Activated T-cell treated with anti-CD3 and anti-CD28 coated beads, Interleukin-2, amount 50 U/mL, for 24 hours (primary cell): ENCODE measurements at places on chromosomes 12 and 14.

DNA sequence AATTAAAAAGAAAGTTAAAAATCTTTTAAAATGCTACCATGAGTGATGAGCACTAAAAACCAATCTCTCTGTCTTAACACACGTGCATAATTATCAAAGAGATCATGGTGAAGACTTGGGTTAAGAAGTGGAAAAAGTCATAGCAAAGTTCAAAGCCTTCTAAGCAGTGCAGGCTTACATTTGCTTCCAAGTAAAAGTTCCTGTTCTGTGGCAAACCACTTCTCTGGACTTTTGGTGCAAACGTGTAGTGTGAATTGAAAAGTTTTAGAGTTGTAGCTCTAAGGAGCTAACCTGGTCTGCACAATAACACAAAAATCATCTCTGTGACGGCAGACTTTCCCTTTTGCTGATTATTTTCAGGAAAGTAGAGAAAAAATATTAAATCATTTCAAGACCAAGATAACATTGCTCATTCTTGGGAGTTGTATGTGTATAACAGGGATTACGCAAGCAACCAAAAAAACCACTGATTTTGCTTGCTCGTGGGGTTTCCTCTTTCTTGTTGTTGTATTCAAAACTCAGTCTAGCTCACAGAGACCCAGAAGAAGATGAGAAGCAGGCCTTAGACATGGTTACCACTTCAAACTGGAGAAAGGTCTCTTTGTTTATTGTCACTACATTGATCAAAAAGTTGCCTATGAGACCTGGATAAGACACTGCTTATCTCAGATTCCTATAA is 2.3 kb upstream of the GLIPR1 start:
- DNase-seq = no peak

DNA sequence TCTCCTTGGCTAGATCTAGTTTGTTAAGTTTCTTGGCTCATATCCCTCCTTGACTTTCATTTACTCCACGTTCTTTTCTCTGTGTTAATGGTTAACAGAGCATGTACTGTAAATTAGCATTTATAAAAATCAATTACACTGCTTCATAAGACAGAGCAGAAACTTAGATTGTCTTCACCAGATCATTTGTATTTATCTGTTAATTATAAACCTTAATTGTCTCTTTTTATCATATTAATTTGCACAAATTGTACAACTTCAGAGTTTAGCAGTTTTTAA is 221.2 kb upstream of the EGLN3 start:
- no peak for DNase-seq

- DNase-seq = no peak
Measured at GRCh38 chr12:77835969-77836368, 5.3 kb downstream of the NAV3 start.

GRCh38 chr12:72535212-72535990 is 263.2 kb downstream of the TRHDE start:
- no peak for DNase-seq

DNA sequence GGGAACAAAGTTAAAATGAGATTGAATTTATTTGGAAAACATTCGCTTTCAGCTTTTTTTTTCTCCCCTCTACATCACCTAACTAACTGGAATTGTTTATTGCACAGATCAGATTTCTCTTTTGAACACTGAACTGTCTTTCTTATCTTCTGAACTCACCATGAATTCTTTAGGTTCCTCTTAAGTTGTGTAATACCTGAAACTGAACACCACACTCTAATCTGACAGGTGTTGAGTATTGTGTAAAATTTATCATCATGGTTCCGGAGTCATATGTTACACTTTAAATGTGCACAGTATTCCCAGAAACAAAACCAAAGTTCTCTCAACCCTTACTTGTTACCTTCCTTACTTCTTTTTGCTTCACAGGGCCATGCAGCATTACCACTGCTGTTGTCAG is 66.8 kb downstream of the TGFB3 start:
- DNase-seq = no peak

DNA sequence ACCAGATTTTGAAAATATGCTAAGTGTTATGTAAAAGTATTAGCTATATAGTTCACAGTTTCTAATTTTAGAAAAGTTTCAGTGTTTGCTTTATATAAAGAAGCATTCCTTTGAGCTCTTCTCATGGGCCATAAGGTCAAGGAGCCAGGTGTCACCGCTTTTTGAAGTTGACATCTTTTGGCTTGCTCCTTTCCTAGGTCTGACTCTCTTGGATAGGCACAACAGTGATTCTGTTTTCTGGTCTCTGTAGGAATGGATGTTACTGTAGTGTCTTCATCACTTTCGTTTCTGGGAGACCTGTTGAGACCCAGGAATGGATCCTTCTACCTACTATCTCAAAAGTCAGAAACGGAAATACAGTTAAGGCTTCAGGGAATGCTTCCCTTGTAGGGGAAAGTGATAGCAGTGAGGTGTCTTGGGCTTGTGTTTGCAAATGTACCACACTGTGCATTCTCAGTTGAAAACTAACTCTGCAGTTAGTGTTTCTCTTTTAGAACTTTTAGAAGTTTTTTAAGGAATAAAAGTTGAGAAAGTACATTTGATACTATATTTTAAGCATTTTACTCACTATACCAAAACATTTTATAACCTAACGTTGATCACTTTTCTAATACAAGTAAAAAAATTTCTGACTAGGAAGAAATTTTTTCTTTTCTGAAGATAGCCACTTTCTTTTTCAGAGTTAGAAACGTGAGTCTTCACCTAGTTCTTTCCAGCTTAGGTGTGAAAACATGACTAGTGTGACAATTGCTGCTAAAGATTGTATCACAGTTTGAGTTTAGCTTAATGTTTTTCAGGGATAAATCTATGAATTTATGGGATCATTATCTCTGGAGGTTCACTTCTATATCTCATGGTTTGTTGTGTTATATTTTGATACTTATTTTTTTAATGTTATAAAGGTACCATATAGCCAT is 20.8 kb downstream of the VRK1 start:
- DNase-seq = no peak

DNA sequence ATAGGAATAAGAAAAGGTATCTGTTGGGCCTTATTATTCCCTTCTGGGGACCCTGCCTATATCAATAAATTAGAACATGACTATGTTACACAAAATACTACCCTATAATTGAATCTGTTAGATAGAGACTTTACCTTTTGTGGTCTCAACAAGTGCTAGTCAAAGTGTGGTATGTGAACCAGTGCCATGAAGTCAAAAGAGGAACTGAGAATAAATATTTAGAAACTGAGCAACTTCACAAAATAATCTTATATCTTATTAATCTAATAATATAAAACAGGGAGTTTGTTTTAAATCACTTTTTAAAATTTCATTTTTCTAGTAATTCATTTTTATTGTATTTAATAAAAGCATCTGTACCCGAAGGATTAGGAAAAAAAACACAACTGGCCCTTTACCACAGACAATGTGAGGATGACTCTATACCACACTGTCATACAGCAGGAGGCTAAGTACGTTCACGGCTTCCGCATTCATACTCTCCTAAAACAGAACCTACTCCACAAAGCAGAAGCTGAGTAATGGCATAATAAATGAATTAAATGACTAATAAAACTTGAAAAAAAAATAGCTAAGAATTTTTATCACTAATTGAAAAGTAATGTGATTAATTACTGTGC is 42.1 kb downstream of the SEC23A start:
- DNase-seq = no peak

DNA sequence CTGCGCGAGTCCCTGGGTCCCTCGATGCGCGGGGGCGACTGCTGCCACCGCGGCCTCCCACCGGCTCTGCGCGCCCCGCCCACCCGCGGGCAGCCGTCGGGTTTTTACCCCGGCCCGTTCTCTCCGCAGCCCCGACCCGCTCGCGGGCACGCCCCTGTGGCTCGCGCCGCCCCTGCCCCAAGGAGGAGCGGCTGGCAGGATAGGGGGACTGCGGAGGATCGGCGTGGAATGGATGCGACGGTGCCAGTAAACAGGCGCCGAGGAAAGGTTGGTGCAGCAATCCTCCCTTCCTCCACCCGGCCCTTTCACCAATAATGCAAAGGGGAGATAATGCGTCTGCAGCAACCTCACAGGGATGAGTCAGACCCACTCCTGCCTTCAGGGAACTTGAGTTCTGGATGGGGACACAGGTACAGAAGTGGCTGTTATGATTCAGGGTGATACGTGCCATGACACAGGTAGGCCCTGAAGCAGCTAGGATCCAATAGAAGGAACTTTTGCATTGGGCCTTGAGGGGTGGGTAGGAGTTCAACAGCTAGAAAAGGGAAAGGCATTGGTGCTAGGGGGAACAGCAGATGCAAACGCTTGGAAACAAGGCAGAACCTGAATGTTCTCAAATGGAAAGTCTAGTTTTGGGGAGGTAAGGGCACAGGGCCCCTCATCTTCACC is 554 bp upstream of the DEGS2 start:
- no peak for DNase-seq

DNA sequence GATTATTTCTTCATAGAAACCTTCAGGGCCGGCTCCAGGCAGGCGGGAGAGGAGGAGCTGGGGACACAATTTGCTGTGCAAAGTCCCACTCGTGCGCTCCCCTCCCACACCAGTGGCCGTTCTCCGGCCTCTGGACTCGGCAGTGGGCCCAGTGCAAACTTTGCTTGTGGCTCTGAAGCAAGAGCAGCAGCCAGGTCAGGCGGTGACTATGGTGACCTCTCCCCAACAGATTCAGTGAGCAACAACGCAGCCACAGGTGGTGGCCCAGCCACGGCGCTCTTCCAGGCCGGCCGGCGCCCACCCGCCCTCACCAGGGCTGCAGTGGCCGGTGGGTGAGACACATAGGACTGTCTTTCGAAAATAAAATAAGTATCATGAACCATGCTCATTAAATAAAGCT is 29.5 kb downstream of the VPS37B start:
- no peak for DNase-seq

- no peak for DNase-seq
Measured at GRCh38 chr12:127888943-127889719, 377.8 kb upstream of the TMEM132C start.

- DNase-seq = no peak
Measured at GRCh38 chr12:843609-844008, 91.2 kb downstream of the WNK1 start.

- no peak for DNase-seq
Measured at GRCh38 chr12:62882140-62882539, 52.8 kb downstream of the PPM1H start.

- no peak for DNase-seq
Measured at GRCh38 chr12:22527999-22528398, 16.3 kb downstream of the C2CD5 start.

GRCh38 chr12:1702713-1703112 is 11.8 kb downstream of the ADIPOR2 start:
- no peak for DNase-seq

GRCh38 chr12:52389313-52390207 is 4.1 kb upstream of the KRT84 start:
- no peak for DNase-seq

- no peak for DNase-seq
Measured at GRCh38 chr12:85509081-85509856, 229.2 kb downstream of the ALX1 start.

GRCh38 chr12:121582583-121583333 is 1.9 kb upstream of the KDM2B start:
- DNase-seq = no peak

- no peak for DNase-seq
Measured at GRCh38 chr12:62700091-62700880, 233.7 kb downstream of the MON2 start.

GRCh38 chr14:103628684-103629502 is at the start of gene KLC1:
TSS of gene KLC1 (plus strand) at chr14:103629211. CDS start at chr14:103654565, 25,354 bp downstream.
- peak; percentile 94 for DNase-seq

GRCh38 chr14:49691031-49691430 is 1.9 kb upstream of the KLHDC1 start:
- DNase-seq = no peak

- no peak for DNase-seq
Measured at GRCh38 chr14:50320283-50320682, 8.2 kb downstream of the DMAC2L start.

DNA sequence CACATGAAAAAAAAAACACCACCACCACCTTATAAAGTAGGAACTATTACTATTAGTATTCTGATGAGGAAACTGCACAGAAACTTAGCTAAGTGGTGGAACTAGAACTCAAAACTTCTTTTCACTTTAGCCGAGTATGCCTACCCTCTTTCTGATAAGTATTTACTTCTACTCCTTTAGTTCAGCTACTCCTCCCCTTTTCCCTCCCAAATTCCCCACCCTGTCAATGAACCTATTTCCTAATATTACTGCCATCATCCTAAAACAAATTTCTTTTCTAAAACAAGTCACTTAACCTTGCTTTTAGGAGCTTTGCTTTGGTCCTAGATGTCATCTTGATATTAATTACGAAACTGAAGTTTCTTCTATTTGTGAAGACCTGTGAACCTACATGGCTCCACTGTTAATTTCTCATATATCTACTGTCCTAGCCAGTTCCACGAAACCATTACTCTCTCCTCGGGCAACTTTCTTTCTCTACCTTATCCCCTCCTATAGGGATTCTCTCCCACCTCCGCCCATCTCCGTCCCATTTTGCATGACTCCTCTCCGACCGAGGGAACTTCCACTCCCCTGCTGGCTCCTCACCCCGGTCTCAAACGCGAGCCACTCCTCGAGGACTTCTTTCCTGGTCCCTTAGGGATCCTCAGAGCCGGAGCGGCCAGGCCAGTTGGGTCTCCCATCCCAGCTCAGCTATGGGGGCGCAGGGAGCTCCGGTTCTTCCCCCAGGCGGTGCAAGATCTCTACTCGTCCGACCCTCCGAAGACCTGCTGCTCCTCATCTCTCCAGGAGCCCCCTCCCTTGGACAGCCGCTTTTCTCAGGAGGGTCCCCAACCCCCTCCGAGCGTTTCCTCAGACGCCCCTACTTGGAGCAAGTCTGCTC is 1.1 kb downstream of the NUMB start:
- peak; percentile 45 for DNase-seq

GRCh38 chr14:70886421-70887206 is 20.6 kb upstream of the PCNX1 start:
- peak; percentile 57 for DNase-seq

DNA sequence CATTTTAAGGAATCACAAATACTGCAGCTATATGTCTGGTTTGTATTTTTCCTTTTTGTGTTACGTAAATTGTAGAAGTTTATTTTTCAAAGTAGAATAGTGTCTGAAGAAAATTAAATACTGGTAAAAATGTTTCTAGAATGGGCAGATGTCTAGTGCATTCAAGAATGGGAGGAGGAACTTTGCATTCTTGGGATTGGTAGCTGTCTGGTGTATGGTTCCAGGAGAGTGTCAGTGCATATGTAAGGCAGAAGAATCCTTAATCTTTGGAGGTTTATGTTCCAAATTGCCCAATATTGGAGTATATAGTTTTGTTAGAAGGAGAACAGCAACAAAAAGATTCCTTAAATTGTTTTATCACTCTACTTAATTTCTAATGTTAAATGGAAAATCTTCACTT is 13.5 kb downstream of the PAPOLA start:
- no peak for DNase-seq

- DNase-seq = no peak
Measured at GRCh38 chr14:101563654-101564443, 2.6 kb downstream of the DIO3 start.
